ENCODE measurements at places on chromosomes 5 and 9.

GRCh38 chr5:89450149-89450538 lies 567.2 kb upstream of the MEF2C start:
- no peak for DNase-seq

- DNase-seq = no peak
Observed at GRCh38 chr5:149240354-149240998, 31.2 kb upstream of the AFAP1L1 start.

DNA sequence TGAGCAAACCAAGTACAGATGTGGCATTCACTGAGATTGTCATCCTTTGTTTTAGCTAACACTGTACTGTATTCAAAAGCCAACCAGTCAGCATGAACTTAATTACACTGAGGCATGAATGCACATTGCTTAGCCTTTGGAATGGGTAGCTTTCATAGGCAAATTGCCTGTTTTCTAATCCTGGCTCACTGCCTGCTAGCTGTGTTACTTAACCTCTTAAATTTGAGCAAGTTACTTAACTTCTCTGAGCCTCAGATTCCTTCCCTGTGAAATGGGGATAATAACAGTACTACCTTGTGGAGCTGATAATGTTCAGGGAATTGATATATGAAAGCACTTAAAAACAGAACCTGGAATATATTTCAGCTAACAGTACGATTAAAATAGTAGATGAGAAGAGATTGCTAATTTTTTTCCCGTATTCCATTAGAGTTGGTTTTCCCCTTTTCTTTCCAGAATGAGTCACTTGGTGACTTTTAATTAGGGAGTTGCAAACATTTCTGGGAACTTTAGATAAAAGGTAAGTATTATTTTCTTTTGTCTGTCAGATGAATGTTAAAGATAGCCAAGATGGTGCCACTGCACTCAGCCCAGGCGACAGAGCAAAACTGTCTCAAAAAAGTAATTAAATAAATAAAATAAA lies 43.9 kb downstream of the ARRDC3 start:
- DNase-seq = no peak

- peak; percentile 37 for DNase-seq
Observed at GRCh38 chr9:70205366-70206020, 53.3 kb upstream of the SMC5 start.

- DNase-seq = no peak
Observed at GRCh38 chr9:109242014-109242413, 75.0 kb upstream of the FRRS1L start.

DNA sequence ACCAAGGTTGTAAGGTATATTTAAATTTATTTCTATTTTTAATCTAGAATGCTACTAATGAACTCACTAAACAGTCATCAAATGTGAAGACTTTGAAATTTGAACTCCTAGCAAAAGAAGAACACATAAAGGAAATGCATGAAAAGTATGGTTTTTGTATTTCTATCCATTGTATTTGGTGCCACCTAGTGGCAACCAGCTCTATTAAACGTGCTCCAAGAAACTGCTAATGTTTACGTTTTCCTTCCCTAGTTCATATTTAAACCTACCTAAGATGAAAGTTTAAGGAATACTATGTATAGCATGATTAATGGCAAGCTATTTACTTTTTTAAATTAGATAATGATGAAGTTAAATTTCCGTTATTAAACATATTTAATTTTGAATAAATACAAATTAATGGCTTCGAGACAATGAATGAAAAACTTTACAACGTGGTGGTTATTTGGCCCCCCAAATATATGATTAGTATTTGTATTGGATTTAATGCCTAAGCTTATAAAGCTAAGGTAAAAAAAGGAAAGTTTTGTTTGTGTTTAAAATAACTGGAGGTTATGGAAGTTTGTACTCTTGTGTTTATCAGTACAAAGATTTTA lies 115.9 kb upstream of the SH3GL2 start:
- peak; percentile 18 for DNase-seq

GRCh38 chr5:119274767-119275130 lies 81.1 kb upstream of the TNFAIP8 start:
- DNase-seq = peak; percentile 63

- no peak for DNase-seq
Observed at GRCh38 chr5:15609076-15609725, 109.2 kb downstream of the FBXL7 start.

DNA sequence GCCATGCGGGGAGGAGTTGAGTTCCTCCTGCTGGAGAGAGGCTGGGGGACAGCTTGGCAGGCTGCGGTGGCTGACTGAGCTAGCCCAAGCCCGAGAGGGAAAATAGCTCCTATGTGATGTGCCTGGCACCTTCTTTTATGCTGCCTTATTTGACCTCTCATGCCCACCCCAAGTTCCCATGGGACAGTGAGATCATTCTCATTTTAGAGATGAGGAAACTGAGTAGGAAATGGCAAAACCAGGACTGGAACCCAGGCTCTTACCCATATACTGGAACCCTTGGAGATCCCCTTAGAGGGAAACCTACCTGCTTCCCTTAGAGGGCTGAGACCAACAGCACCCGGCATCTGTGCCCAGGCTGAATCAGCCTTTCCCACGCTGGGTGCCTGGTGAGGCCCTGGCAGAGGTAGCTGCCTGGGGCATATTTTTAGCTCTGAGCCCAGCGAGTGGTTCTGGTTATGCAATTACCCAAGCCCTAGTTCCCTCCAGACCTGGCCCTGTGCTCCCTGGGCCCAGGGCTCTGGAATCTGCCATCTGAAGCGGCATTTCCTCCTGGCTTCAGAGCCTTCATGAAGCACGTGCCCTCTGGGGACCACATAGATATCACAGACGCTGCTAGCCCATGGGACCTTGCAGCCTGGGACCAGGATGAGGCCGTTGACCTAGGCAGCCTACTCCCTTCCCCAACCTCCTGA lies 23.6 kb downstream of the COL27A1 start:
- DNase-seq = no peak

GRCh38 chr5:125316915-125317535 lies 570.6 kb upstream of the ZNF608 start:
- no peak for DNase-seq

GRCh38 chr9:104944356-104944755 lies 16.4 kb upstream of the ABCA1 start:
- no peak for DNase-seq

- peak; percentile 89 for DNase-seq
Observed at GRCh38 chr9:108836781-108837180, 19.0 kb downstream of the ACTL7B start.

DNA sequence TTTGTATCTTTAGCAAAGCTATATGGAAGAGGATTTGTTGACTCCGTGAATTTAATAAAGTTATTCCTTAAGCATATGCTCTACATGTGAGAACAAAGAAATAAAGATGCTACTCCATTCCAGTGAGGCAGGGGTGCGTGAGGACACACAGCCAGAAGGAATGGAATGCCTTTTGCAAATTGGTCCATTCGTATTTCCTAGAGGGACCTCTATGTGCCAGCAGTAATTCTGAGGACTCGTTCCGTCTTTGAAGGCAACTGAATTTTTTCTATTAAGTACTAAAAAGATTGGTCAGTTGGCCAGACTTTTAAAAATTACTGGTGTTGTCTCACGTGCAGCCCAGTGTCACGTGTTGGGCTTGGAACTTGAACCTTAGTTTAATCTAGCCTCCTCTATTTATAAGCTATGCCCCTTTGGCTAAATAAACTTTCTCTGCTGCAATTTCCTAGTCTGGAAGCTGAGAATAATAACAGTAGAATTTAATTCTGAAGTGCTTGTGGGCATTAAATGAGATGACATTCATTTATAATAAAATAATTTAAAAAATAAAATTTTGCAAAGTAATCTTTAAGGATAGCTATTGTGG lies 13.9 kb downstream of the RAI14 start:
- DNase-seq = no peak

- DNase-seq = no peak
Observed at GRCh38 chr9:91908293-91908623, 41.8 kb downstream of the ROR2 start.

GRCh38 chr5:124697501-124697900 lies 48.9 kb downstream of the ZNF608 start:
- no peak for DNase-seq

- DNase-seq = no peak
Observed at GRCh38 chr9:93225417-93225816, 41.5 kb downstream of the WNK2 start.

GRCh38 chr5:31807789-31808540 lies 169.0 kb downstream of the PDZD2 start:
- DNase-seq = no peak

DNA sequence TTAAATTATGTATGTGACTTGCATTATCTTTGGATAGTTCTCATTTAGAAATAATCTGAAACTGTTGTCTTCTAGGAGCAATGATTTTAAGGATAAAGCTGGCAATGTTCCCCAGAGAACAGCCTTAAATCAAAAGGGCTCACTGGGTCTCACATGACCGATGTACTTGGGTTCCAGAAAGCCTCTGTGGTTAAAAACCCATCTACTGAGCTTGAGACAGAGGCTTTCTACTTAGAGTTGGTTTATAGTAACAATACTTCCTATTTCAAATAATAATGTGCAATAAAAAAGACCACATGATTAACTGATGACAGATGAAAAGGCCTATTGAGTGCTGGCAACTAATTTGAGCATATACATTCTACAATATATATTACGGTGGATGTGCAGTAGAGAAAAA lies 1143.5 kb downstream of the PTPRD start:
- DNase-seq = no peak

DNA sequence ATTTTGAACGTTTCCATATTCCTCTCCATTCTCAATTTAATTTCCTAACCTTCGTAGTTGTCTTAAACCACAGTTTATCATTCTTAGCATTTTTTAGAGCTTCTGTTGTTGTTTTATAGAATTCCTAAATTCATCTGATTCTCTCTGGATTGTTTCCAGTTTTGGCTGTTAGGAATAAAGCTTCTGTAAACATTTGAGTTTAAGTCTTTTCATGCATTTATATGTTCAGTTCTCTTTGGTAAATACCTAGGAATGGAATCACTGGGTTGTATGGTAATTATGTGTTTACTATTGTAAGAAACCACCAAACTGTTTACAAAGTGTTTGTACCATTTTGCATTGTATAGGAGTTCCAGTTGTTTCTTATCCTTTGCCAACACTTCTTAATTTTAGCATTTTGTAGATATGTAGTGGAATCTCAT lies 29.7 kb downstream of the GPR21 start:
- no peak for DNase-seq

DNA sequence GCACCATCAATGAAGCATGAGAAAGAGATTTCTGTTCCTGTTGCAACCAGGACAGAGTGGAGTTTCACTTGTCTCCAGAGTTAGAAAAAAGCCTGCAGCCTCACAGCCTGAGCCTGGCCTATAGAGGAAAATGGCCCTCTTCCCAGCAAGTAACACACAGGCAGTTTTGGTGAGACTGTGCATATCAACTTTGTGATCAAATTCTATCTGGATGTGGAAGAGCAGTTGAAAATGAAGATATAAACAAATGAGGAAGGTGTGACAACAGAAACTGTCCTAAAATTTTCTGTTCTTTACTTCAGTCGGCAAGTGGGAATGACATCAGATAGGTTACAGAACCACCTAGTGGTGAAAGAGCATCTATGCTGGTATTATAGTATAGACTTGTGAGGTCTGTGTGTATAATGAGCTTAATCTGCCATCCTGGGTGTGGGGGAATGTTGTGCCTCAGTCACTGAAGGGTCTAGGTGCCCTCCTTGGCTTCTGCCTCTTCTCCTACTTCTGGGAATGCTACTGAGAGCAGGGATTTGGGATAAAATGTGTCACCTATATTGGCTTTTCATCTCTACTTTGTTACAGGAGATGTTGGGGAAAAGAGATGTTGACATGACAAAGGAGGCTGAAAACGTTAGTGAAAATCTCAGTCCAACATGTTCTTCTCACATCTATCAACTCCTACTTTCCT lies 28.2 kb downstream of the YIPF5 start:
- peak; percentile 66 for DNase-seq

- DNase-seq = no peak
Observed at GRCh38 chr5:86686046-86686445, 68.3 kb downstream of the COX7C start.

GRCh38 chr5:57276353-57276752 lies 102.5 kb downstream of the GPBP1 start:
- DNase-seq = no peak

DNA sequence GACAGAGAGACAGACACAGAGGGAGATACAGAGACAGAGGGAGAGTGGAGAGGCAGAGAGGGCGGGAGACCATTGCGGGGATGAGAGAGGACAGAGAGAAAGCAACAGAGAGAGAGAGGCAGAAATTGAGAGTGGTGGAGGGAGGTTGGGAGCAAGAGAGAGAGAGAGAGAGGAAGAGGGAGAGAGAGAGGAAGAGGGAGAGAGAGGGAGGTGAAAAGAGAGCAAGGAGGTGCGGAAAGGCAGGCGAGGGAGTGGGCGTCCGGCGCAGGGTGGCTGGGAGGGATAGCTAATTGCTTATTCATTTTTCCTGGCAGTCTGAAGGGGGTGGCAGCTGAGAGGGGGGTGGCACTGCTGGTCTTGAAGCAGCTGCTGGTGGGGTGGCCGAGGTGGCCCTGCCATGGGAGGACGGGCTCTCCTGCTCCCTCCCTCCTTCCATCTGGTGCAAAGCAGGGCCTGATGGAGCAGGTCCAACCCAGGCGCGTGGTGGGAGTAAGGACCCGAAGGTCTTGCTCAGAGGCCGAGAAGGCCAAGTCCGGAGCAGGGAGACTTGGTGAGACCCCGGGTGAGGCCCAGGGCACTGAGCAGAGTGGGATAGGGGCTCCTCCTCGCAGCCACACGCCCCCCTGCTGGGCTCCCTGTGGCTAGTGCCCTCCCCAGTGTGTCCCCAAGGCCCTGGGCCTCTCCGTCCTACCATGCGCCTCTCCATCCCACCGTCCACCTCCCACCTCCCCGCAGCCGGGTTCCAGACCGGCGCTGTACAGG lies 25.3 kb upstream of the RNU6ATAC start:
- DNase-seq = no peak

GRCh38 chr9:92728831-92729734 lies 35.5 kb downstream of the BICD2 start:
- no peak for DNase-seq

DNA sequence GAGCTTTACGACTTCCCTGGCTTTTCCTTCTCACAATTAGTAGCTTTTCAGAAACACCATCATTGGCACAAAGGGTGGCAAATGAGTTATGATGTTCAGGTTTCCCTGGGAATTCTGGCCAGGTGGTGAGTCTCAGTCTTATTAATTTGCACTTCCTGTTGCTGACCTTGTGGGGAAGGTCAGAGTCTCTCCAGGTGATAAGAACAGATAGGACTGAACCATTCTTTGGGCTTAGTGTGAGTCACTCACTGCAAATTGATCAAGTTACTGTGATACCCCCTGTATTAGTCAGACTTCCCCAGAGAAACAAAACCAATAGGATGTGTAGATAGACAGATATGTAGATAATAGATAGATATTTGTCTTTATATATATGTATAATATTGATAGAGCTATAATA lies 53.8 kb upstream of the RANBP3L start:
- DNase-seq = no peak

Data from RWPE1 (cell line).